ENCODE measurements at places on chromosomes 6 and 20.

DNA sequence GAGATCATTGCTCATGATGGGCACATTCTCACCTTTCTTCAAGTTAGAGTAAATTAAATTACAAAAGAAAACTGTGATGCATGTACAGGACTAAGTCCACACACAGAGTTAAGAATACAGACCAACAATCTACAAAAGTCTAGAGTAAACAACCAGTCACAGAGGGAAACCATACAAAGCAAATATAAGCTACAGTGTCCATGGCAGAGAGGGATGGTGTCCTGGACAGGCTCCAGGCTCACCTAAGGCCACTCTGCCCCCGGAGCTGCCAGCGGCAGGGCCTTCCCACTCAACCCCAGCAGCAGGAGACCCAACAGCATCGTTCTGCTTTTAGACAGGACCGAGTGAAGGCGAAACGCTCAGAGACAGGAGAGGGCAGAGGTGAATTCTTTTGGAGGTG lies 16.0 kb downstream of the PDE10A start:
- DNase-seq: no peak

- no peak for DNase-seq
These were observed 31.5 kb downstream of the NINL start for GRCh38 chr20:25553819-25554296.

DNA sequence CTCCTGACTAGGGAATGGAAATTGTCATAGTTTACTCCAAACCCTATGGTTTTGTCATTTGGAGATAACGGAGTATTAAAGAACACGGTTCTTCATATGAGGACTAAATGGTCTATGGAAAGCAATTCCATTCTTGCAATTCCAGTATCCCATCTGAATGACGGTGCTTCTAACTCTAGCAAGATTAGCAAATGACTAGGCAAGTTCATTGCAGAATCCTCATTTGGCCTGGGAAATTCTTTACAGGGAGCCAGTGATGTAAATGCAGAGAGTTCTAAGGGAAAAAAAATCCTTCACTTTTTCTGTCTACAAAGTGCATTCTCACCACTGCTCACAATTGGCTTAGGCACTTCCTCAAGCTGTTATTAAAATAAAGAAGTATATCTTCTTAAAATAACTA lies 111.5 kb downstream of the MOXD1 start:
- DNase-seq: no peak

DNA sequence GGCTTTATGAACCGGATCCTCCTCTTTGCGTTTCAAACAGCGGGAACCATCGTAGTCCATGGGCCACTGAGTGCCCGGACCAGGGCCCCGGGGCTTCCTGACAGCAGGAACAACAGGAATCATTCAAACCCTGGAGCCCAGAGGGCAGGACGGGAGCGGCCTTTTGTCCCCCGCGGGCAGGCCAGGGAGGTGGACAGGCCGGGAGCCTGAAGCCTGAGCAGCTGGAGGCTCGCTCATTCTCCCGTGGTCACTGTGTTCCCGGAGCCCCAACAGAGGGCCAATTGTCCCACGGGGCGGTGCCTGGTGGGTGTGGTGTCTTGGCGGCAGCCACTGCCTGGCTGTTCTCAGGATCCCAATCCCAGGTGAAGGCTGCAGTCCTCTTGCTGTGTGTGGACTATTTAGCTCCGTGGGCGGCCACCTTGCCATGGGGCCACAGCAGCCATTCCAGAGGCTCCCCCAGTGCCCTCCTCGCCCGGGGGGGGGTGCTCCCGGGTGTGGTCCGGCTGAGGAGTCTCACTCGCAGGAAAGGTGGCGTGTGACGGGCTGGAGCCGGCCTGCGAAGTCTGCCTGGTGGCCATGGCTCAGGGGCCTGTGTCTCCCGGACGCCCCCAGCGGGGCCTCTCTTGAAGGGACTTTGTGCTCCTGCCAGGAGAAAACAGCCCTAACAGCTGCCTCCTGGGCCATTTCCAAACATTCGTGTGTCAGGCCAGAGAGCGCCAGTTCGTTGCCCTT lies 77.2 kb upstream of the BHLHE23 start:
- DNase-seq: no peak

- DNase-seq: no peak
These were observed 75.9 kb downstream of the EDN3 start for GRCh38 chr20:59376109-59376841.

Measured in CD4-positive, alpha-beta T cell treated with Interleukin-1 beta for 1 hour (primary cell).